Stimulated activated CD8-positive, alpha-beta memory T cell treated with anti-CD3 and anti-CD28 coated beads, Interleukin-2, amount 100 ng/mL, for 1 hour (primary cell): ENCODE measurements at places on chromosomes 3 and 15.

GRCh38 chr3:99499235-99500158 is 138.9 kb upstream of the COL8A1 start:
- no peak for DNase-seq

DNA sequence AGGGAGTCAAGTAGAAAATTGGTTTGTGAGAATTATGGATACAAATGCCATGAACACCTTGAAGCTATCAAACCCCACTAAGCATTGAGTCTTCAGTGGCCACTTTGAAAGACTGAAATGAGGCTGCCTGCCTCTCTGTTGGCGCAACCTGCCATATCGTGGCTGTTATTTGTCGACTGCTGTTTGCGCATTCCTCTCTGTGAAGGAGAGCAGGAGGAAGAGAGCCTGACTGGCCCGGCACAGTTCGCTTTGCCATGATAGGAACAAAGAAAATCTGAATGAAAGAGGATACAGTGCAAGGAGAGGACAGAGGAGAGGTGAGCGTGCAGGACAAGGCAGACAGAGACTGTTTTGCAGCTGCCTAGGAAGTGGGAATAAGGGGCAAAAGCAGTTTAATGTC is 289.4 kb downstream of the RYR3 start:
- no peak for DNase-seq

DNA sequence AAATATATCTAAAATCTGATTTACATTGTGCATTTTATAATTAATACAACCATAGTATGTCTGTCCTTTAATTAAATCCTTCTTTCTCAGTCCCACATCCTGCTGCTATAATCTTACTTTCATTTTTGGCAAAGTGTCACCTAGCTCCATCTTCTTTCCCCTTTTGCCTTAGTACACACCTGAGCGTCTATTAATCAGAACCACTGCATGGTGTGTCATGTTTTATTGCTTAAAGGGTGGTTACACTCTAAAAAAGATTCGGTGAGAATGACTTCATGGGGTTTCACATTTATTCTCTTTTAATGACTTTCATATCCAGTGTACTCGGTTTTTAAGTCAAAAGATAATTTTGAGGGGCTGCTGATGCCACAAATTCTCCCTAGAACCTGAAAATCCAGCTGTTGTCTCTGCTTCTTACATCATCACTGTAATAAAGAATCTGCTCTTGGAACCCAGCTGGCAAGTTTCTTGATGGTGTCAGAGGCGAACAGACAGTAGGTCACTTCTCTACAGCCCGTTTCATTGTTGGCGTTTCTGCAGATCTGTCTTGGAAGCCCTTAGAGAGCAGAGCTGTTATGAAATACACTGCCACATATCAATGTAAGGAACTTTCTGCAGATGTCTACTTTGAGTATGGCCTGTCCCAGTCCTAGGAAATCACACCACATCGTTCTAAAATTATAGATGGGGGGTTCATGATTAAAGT is 99.7 kb downstream of the TIGIT start:
- no peak for DNase-seq

- DNase-seq = no peak
Measured at GRCh38 chr15:96992817-96993216, 662.3 kb downstream of the NR2F2 start.

GRCh38 chr15:62021991-62022600 is 38.2 kb downstream of the VPS13C start:
- DNase-seq = no peak

GRCh38 chr3:152069871-152070270 is 196.4 kb downstream of the SUCNR1 start:
- no peak for DNase-seq

DNA sequence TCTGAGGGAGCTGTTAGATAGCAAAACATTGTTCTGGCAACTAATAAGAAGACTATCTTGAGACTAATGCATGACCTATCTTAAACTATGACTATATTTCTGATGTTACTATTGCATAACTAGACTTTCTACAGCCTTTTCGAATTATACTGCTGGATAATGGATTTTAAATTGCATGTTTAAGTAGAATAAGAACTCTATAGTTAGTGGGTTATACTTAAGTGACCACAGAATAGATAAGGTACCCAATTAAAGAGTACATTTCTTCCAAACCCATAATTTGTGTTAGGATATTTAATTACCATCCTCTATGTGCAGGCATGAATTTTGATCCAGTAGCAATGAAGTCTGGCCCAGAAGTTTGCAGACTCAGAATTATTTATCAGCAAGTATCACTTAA is 44.6 kb upstream of the SPPL2A start:
- no peak for DNase-seq

DNA sequence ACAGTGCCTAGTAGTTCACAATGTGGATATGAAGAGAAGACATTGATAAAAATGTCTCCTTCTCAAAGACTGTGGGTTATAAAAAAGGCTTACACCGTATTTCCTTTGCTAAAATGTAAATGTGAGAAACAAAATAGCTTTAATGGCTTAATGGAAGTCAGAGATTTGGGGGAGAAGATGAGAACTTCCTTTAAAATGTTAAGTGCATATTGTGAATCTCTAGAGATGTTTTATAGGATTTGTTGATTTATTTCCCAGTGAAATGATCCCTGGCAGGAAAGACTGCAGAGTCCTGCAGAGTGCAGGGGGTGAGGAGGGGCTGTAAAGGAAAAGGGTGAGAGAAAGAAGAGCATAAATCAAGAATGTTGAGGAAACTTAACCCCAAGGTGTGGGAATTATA is 305.1 kb downstream of the GAP43 start:
- no peak for DNase-seq

- DNase-seq = no peak
Measured at GRCh38 chr15:51097553-51098330, 3.0 kb upstream of the TNFAIP8L3 start.

- no peak for DNase-seq
Measured at GRCh38 chr15:66503780-66504562, 684 bp downstream of the RPL4 start.

DNA sequence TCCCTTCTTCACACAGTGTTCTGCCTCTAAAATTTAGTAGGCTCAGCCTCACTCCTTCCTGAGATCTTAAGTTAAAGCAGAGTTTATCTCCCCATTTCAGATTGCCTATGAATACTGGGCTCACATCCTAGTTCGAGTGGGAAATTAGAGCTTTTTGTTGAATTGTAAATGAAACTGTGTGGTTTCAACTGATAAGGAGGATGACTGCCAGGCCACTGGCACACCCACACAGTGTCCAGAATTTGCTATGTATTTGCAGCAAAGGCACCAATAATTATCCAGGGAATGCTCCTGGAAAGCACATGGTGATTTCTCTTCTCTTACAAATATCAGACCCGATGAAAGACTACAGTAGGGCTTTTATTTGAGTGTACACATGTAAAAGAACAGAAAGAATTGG is 308.1 kb upstream of the COL8A1 start:
- no peak for DNase-seq

DNA sequence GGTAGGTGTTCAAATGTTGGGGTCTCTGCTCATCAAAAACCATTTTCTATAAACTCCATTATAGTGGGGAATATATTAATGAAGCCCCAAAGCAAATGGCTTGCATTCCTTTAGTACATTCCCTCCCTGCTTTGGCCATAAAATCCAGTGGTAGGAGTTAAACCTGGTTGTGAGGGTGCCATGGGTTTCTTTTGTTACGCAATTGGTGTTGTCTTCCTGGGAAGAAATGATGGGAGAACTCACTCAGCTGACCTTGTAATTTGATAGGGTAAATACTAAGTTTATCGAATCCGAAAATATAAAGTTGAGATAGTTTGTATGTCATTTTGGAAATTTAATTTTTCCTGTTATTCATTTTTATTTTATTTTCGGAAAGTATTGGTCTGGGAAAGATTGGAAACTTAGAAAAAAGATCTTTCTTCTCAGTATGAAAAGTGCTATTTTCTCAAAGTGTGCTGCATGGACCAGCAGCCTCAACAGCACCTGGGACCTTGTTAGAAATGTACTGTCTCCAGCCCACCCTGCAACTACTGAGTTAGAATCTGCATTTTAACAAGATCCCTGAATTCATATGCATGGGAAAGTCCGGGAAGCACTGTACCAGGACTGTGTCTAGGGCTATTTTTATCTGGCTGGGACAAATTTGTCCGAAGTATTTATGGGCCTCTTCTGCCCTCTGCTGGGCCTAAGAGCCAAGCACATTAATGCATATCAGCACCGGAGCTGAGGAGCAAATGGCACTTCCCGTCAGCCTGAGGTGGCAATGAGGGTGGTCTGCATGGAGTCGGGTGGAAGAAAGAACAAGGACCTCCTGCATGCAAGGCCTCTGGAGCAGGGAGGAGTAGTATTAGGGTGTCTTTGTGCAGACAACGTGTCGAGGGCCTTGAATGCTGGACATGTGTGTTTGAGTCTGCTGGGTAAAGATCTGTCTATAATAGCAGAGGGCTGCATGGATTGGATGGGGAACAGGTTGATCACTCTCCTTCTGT is 54.7 kb downstream of the FAM81A start:
- DNase-seq = peak; percentile 14

DNA sequence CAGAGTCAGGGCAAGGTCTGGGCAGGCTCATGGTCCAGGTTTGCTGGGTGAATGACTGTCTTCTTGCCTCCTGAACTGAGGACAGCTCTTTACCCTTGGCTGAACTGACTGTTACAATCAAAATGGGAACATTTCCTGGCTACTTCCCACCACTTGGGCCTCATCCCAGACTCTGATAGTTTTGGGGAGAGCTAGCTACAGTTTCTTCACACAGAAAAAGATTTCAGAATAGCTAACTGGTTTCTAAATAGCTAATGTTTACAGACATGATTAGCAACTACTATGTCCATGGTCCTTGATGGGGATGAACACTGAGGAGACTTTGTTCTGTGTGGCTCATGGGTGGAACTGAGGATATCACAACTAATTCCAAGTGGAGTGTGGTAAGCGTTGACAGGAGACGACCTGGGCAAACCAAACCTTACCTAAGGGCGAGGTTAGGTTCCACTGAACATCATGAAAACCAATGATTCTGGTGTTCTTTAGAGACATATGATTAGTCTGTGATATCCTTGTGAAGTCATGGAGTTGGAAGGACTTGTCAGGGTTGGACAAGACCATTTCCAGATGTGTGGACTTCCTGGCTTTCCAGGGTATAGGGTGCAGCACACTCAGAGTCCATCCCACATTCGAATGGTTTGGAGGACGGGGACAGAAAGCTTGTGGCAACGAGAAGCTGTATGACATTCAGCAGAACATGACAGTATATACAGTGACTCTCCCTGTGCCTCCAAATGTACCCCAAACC is 7.3 kb downstream of the ALPK3 start:
- DNase-seq = no peak

DNA sequence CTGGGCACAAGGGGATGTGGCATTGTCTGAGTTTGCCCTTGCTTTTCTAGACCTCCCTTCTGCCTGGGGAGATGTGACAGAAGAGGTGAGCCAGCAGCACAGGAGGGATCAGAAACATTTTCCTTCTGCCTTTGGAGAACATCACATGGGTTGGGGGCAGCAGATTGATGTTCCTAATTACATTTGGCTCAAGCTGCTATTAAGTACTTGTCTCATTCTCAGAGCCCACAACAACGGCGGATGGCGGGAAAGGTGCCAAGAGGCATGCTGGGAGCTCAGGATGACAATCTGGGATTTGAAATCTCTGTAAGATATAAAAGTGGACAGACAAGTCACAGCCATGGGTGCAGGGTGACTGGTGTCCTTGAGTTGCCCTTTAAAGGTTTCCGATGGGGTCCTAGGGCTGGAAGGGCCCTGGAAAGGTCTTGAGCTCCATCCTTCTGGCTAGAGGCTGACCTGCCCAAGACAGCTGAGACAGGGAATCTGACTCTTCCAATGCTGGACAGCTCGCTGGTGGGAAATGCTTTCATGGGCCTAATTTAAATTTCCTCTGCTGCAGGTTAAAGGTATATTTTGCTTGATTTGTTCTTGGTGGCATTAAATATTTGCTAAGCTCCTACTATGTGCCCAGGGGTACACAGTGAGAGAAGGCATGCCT is 2.4 kb upstream of the CORO2B start:
- no peak for DNase-seq

DNA sequence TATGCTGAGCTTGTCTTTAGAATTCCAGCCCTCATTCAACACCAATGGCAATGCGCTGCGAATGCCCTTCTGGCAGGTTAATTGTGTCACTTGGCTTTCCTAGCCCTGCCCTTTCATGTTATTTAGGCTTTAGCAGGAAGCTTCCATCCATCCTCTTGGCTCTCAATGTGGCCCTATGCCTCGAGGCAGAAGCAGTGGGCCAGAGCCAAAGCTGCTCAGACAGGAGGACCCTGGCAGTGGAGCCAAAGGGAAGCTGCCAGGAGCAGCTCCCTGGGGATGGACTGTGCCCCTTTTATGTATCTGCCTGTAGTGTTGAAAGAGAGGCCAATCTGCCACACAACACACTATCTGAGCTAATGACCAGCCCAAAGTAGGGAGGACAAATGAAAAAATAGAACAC is 376.4 kb downstream of the CTNNB1 start:
- no peak for DNase-seq

DNA sequence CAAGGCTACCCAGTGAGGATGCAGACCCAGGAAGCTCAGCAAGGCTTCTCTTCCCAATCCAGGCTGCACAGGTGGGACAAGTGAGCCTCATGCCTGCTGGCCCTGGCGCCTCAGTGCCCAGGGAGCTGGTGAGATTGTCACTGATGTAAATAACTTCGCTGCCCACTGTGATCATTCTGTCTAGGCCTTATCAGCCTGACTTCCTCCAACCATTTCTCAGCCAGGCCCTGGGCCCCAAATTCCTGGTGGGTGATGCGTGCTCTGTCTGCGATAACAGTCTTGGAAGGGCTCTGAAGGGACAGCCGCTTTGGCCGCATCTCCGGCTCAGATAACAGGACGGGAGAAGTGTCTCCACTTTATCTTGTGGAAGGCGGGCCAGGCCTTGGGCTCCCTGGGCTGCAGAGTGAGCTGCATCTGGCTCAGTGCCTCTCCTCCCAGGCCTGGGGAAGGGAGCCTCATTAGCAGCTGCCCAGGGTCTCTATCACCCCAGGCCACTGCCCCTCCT is 2.2 kb upstream of the FBLN2 start:
- DNase-seq = no peak

DNA sequence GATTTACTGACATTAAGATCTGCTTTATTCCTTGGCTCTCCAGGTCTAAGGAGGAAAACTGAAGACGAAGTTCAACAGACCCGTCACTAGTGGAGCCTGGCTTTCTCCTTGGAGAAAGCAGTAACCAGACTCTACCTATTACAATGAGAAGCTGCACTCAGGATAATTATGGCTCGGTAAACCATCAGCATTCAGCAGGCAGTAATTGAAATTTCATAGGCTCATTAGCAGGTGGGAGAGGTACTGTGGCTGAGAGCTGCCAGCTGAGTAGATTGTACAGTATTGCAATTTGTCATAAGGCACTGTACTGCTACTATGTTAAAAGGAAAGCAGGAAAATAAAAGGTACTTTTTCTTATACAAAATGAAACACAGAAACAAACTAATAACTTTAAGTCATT is 51.2 kb downstream of the CHAC1 start:
- no peak for DNase-seq

DNA sequence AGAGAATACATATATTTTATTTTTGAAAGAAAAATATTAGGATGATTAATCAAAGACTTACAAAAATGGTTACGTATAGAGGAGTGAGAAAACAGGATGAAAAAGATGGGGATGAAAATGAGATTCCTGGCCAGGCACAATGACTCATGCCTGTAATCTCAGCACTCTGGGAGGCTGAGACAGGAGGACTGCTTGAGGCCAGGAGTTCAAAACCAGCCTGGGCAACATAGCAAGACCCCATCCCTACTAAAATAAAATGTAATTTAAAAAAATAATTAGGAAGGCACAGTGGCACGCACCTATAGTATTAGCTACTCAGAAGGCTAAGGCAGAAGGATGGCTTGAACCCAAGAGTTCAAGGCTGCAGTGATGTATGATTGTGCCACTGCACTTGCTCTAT is 11.9 kb downstream of the MYO9A start:
- DNase-seq = no peak
